H7 (cell line): ENCODE measurements at places on chromosomes 6 and 20.

DNA sequence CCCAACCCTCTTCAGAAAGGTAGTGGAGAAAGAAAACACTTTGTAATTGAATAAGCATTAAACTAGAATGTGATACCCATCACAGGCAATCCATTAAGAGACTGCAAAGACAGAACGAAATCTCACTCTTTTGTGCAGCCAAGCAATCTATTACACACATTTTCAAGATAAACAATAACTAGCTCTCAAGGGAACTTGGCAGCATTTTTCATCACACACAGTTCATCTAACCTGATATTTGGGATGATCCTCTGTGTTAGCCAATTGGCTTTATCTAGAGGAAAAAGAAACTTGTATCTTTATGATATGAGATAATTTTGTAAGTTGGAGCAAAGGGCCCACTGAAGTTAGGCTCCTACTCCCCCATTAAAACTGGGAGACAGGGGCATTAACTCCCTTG is 1.5 kb upstream of the GZF1 start:
- no peak for DNase-seq

DNA sequence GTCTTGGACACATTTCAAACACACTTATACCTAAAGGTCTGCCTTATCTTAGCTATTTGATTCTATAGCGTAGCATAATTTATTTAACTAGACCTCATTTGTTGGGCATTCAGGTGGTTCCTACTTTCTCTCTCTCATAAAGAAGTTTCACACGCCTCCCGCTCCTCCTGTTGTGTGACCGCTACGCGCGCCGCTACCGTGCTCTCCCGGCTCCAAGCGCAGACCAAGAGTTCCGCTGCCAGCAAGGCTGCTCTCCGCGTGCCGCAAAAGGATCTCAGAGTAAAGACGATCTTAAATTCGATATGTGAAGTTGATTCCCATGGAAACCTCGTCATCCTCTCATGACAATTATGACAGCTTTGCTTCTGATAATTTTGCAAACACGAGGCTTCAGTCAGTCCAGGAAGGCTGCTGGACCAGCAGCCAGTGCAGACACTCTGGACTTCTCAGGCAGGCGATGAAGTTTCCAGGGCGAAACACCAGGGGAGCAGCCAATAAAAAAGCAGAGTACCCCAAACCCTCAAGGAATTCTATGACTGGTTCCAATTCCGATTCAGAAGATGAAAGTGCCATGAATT is 20.4 kb downstream of the PRSS16 start:
- peak; percentile 56 for DNase-seq

GRCh38 chr20:46056027-46056833 is 27.2 kb downstream of the SLC12A5 start:
- no peak for DNase-seq

- no peak for DNase-seq
Observed at GRCh38 chr6:156970595-156971112, 193.5 kb downstream of the ARID1B start.

DNA sequence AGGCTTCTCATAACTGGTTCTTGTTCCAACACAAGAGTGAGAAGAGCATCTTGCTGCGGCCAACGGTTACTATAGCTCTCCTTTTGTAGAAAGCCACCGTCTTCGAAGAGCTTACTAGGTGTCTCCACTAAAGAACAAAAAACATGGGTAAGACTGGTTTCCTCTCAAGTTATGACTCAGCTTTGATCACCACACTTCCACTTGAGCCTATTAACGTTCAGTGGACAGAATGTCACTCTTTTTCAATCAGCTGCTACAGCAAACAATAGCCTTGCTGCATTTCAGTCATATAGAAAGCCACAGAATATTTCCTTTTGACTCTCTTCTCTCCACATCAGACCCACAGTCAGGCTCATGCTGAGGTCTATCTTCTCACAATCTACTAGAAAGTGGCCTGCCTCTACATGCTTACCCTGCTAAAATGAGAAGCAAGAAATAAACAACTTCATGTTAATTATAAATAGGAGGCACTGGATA is 243.5 kb upstream of the PREP start:
- DNase-seq: no peak

DNA sequence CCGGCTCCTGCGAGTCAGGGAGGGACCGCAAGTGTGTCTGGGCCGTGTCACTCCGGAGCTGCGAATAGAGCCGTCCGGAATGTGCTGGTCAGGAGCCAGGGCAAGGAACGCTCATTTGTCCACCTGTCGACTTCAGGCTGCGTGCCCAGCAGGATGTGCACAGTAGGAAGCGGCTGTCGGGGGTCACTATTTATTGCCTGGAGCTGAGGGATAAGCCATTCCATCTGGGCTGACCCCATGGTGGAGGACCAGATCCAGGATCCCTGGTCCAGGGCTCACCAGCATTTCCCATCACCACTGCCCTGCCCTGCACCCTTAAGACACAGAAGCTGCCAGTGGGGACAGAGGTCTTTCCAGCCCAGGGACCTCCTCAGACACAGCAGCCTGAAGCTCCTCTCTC is 14.7 kb downstream of the NTSR1 start:
- DNase-seq: no peak

- DNase-seq: no peak
Observed at GRCh38 chr20:39042279-39043150, 80.4 kb downstream of the DHX35 start.

DNA sequence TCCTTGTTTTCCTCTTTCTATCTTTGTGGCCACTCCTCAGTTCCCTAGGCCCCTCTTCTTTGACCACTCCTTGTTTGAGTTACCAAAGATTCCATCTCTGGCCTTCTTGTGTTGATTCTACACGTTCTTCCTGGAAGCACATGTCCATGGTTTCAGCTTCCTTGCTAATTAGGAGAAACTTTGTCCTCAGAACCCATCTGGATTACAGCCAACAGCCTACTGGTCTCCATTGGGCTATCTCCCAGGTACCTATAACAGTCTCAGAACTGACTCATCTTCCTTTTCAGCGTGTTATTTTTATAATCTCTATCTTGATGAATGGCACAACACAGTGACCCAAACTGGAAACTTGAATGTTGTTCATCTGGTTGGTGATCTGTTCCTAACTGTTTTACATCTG is 17.5 kb downstream of the PTPRA start:
- DNase-seq: no peak

DNA sequence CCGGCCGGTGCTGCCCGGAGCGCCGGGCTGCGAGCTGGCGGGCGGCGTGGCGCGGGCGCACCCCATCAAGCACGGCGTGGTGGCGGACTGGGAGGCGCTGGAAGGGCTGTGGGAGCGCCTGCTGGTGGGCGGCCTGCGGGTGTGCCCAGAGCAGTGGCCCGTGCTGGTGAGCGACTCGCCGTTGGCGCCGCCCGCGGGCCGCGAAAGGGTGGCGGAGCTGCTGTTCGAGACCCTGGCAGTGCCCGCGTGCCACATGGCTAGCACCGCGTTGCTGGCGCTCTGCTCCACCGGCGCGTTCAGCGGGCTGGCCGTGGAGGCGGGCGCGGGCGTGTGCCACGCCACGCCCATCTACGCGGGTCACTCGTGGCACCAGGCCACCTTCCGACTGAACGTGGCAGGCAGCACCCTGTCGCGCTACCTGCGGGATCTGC is 517 bp downstream of the ACTL10 start:
- DNase-seq: no peak

DNA sequence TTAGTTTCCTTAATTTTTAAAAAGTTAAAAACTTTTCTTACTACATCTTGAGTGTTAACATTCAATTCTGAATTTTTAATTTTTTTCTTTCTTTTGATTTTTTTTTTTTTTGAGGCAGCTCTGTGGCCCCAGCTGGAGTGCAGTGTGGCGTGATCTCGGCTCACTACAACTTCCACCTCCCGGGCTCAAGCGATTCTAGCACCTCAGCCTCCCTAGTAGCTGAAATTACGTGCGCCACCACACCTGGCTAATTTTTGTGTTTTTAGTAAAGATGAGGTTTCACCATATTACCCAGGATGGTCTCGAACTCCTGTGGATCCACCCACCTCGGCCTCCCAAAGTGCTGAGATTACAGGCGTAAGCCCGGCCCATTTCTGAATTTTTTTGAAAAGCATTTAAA is 1.2 kb downstream of the DDX43 start:
- no peak for DNase-seq

DNA sequence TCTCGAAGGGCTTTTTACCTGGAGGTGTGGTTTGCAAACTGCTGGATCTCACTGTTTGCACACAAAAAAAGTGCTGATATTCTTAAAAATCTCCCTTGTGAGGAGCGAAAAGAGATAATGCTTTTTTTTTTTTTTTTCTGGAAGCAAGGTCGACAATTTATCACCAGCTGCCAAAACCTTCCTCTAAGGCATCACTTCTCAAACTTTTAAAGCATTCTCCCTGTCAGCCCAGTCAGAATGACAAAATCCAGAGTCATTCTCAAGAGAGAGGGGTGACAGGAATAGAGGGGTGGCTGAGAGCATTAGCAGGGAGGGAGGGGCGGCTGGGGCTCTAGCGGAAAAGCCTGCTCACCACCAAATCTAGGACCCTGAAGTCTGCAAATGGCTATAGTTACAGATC is 137.2 kb upstream of the ARMC2 start:
- no peak for DNase-seq
